Occipital lobe (tissue), 3 donors: ENCODE measurements at places on chromosomes 4 and X. TPM values are rescaled to one million over a fixed set of nuclear protein-coding genes. Genes with fewer than 3 reads are reported as not detected.

L1CAM gene
- 98.1 TPM for total RNA-seq

MGARP gene
- 1.2 TPM for total RNA-seq

ATRX gene
- total RNA-seq = 261 TPM

GLRB gene
- 51.5 TPM for total RNA-seq

IL13RA2 gene
- total RNA-seq = 8.1 TPM

NPY1R gene
- 163 TPM for total RNA-seq

SCLT1 gene
- 94.8 TPM for total RNA-seq

CT45A5 gene
- not detected for total RNA-seq

GLOD5 gene
- not detected for total RNA-seq

MND1 gene
- 5.1 TPM for total RNA-seq

- no peak for DNase-seq
Measured at GRCh38 chr4:39466747-39467146, 7.9 kb downstream of the LIAS start.

DNA sequence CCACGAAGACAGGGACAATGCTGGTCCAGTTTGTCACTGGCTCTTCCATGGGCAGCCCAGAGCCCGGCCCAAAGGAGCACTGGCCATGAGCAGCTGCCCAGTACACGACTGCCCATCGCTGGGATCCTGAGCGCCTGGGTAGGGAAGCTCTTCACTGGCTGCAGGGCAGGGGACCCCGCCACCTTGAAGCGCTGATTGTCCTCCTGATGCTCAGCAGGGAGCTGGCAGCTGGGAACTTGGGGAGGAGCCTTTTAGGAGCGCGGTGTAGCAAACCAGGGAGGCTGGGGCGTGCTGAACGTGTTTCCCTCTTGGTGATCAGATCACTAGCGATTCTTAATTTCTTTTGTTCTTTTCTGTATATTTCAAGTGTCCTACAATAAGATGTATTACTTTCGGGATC is 1.8 kb downstream of the L1CAM start:
- no peak for DNase-seq

- DNase-seq = no peak
Measured at GRCh38 chr4:184924516-184924915, 93.8 kb upstream of the HELT start.

- DNase-seq = no peak
Measured at GRCh38 chrX:15151267-15152186, 118.4 kb downstream of the ASB9 start.

DNA sequence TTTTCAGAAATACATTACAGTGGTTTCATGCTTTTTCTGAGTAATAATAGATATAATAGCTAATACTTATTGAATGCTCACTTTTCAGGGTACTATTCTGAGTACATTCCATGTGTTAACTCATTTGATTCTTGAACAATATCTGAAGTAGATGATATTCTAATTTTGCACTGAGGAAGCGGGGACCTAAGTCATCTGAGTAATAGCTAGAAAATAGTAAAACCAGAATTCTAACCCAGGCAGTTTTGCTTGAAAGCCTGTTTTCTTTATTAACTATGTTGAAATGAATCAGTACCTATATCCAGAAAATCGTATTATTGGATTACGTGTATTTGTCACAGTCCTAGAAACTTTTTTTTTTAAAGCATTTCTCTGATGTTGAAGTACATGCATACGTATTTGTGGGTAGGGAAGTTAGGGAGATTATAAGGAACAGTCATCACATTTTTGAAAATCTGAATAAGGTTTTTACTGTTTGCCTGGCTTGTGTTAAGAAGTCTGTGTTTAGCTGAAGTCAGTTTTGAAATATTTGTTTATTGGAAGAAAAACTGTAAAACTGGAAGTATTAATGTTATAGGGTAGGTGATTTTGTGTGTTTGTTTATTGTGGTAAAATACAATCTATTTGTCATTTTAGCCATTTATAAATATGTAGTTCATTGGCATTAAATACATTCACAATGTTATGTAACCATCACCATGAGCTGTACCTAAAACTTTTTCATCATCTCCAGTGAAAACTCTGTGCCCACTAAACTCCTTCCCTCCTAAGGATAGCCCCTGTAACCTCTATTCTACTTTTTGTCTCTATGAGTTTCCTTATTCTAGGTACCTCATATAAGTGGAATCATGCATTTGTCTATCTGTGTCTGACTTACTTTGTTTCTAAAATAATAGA is 55.3 kb downstream of the FIP1L1 start:
- no peak for DNase-seq

- no peak for DNase-seq
Measured at GRCh38 chrX:126137899-126138298, 28.2 kb downstream of the DCAF12L2 start.

GRCh38 chrX:124504111-124504983 is 158.0 kb downstream of the SH2D1A start:
- DNase-seq = no peak

- no peak for DNase-seq
Measured at GRCh38 chr4:20299515-20299914, 47.8 kb downstream of the SLIT2 start.

DNA sequence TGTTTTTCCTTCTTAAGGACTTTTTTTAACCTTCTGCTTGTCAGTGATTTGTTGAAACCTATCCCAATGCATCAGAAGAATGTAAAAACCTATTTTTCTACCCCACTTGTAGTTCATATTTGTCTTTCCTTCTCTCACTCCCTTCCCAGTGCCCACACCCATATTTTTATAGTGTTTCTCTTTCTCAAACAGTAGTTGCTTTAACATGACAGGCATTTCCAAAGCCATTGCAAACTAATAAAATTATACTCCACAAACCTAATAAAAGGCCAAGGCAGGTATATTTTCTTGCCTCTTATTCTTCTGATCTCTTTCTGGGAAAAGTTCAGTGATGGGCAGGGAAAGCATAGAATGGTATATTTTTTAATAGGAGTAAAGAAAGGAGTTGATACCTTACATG is 35.7 kb upstream of the FHDC1 start:
- no peak for DNase-seq

GRCh38 chr4:113223001-113223400 is 173.5 kb downstream of the ANK2 start:
- DNase-seq = no peak

DNA sequence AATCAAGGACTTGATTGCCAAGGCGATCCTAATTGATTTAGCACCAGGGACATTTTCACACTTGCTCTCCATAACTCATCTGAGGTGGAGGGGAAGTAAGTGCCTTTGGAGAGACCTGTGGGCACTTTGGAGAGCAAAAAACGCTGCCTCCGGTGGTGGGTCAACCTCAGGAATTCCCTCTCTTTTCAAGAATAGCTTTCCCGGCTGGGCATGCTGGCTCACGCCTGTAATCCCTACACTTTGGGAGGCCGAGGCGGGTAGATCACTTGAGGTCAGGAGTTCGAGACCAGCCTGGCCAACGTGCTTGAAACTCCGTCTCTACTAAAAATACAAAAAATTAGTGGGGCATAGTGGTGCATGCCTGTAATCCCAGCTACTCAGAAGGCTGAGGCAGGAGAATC is 49.2 kb downstream of the PRPS1 start:
- DNase-seq = no peak

DNA sequence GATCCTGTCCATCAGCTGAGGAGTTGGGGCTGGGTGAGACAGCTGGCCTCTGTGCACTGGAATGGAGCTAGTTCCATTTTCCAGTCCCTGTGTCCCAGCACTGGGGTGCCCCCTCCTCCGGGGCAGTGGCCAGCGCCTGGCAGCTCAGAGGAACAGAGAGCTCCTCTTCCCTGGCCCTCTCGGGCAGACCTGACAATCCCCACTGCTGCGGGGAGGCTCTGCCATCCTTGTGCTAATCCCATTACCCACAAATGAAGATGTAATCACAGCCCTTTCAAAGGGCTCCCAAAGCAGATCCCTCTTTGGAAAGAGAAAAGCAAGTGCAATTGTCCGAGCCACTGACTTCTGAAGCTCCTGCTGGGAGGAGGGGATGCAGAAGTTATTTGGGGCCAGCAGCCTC is 75.1 kb upstream of the MSX1 start:
- no peak for DNase-seq

DNA sequence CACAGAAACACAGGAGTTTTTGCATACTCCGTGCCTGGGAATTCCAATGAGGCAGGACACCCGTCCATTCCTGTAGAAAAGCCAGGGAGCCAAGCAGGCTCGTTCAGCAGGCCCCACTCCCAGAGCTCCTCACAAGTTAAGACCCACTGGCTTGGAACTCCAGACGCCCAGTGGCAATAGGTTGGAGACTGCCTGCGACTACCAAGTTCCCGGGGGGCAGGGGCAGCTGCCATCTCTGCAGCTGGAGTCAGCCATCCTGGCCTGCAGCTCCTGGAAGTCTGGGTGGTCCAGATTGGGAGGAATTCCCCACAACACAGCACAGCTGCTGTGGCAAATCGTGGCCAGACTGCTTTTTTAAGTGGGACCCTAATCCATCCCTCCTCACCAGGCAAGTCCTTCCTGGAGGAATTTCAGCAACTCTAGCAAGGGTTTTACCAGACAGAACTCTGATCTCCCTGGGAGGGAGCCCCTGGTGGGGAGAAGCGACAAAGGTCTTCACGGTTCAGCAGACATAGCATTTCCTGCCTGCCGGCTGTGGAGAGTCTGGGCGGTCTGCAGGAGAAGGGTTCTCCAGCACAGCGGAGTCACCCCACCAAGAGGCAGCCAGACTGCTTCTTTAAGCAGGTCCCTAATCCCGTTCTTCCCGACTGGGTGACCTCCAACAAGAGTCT is 231.9 kb downstream of the STPG2 start:
- DNase-seq = no peak

DNA sequence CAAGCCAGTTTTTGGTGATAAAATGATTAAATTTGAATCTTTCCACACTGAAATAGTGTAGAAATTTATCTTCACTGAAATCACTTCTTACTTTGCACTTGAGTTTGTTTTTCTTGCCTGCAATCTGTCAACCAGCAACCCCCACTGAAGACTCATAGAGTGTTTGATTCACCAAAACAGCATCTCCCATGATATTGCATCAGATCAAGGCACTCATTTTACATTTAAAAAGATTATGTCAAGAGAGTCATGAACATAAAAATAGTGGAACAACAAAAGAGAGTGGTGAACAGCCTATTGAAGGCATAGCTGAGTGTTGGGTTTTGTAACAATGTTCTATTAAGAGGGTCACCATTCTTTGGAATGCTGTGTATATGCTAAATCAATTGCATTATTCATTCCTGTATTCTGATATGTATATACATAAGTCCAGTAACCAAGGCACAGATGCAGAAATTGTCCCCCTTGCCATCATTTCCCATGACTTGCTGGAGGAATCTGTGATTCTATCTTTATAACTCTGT is 1934.9 kb downstream of the ARAP2 start:
- DNase-seq = no peak

- DNase-seq = no peak
Measured at GRCh38 chrX:42952621-42953020, 174.7 kb upstream of the PPP1R2C start.

- no peak for DNase-seq
Measured at GRCh38 chr4:41714364-41715000, 34.0 kb downstream of the PHOX2B start.

DNA sequence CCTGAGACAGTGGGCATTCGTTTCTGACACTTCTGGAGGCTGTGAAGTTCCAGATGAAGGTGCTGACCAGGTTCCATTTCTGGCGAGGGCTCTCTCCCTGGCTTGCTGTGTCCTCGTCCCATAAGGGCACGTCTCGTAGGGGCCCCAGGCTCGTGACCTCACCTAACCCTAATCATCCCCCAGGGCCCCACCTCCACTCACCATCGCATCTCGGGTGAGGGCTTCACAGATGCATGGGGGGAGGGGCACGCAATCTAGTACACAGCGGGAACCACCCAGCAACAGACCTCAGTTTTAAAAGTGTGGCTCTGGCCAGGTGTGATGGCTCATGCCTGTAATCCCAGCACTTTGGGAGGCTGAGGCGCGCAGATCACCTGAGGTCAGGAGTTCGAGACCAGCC is 22.1 kb downstream of the PDE6B start:
- DNase-seq = no peak

GRCh38 chrX:2965965-2966364 is 36.8 kb upstream of the ARSD start:
- DNase-seq = no peak

GRCh38 chr4:123102897-123103471 is 180.6 kb upstream of the NUDT6 start:
- no peak for DNase-seq

- DNase-seq = no peak
Measured at GRCh38 chr4:109999585-109999912, 86.9 kb downstream of the EGF start.

DNA sequence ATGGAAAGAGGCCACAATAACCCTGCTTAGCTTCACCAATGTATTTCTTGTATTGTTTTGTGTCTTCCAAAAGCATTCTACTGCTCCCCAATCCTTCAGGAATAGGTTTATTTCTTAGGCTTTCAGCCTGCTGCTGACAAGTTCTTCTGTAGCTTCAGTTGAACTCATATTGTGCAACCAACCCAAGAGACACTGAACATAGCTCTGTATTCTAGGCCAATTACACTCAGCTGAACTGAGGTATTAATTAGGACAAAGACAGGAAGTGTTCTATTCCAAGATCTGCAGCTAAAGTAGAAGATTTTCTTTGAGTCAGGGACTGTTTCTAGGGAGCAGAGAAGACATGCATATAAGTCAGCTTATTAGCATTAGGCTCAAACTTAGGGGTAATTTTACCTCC is 151.8 kb downstream of the LHFPL1 start:
- DNase-seq = no peak

GRCh38 chr4:123088501-123088900 is 166.1 kb upstream of the NUDT6 start:
- DNase-seq = no peak

DNA sequence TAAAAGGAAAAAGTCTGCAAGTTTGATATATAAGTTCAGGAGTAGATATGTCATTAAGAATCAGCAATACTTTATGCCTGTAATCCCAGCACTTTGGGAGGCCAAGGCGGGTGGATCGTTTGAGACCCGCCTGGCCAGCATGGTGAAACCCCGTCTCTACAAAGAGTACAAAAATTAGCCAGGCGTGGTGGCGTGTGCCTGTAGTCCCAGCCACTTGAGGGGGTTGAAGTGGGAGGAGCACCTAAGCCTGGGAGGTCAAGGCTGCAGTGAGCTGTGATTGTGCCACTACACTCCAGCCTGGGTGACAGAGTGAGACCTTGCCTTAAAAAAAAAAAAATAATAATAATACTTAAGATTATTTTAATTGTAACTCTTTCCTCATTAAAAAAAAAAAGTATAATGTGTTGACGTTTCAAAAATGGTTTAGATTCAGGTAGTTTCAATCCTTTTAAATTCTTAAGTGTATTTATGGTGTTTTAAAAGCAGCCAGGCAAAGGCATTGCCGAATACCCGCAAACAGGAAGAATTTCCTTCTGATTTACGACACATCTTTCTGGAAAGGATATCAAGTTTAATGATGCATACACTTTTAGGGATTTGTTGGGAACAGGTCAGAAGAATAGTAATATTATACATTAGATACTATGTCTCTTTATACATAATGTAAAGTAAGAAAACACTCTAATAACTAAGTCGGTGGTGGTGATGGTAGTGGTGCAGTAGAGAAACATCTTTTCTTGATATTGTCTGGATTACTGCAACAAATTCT is 80.9 kb downstream of the KDM6A start:
- no peak for DNase-seq

DNA sequence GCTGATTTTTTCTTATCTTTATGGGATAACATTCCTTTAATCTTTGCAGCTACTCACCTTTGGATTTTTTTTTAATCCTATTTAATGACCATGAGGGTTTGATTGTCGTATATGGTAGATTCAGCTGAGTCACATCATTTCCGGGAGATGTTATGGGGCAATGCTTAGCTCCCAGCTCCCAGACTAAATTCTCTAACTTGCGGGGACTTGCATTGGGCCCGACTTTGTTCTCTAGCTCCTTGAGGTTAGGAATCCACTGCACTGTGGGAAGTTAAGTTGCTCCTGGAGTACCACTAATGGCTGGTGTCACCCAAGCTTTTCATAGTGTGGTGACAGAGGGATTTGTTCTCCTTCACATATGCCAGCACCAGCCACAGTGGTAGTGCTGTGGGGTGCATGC is 287.4 kb downstream of the TECRL start:
- no peak for DNase-seq
